Activated naive CD8-positive, alpha-beta T cell treated with anti-CD3 and anti-CD28 coated beads, Interleukin-2, amount 10 ng/mL, durations not matched to agents 7 days and 5 days (primary cell): ENCODE measurements at places on chromosomes 16 and 17.

- DNase-seq: no peak
Measured at GRCh38 chr16:85061566-85061965, 34.0 kb downstream of the KIAA0513 start.

DNA sequence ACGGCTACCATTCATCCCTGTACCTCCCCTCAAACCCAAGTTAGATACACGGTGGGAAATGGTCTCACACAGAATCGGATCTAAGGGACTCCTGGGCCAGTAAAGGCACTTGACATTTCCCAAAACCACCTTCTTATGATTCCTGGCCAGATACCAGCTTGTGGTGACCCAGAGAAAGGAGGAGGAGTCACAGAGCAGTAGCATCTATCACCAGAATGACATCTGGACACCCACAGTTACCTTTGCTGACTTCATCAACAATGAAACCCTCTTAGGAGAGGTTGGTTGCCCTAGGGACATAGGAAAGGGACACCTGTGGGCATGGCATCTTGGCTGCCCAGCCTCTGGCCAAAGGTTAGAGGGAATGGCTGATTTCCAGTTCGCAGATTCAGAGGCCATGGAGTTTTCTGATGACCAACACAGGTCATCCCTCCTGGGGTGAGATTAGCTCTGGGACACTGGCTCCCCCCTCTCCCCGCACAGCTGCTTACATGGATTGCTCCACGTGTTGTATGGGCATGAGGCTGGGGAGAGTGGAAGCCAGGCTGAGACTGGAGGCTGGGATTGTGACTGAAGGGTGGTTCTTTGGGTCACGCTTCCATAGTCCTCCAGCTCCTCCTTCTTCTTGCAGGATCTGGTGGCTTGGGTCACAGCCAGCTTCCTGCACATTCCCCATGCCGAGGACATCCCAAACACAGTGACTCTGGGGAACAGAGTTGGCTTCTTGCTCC lies 1.4 kb upstream of the AOC3 start:
- DNase-seq: no peak
- H3K4me1 ChIP-seq: peaks cover 9% of the 10 kb centered on the region
- H3K27me3 ChIP-seq: no peaks in the 10 kb centered on the region
- no peak overlapping the region for H3K4me3 ChIP-seq
- H3K36me3 ChIP-seq: no peaks in the 10 kb centered on the region

DNA sequence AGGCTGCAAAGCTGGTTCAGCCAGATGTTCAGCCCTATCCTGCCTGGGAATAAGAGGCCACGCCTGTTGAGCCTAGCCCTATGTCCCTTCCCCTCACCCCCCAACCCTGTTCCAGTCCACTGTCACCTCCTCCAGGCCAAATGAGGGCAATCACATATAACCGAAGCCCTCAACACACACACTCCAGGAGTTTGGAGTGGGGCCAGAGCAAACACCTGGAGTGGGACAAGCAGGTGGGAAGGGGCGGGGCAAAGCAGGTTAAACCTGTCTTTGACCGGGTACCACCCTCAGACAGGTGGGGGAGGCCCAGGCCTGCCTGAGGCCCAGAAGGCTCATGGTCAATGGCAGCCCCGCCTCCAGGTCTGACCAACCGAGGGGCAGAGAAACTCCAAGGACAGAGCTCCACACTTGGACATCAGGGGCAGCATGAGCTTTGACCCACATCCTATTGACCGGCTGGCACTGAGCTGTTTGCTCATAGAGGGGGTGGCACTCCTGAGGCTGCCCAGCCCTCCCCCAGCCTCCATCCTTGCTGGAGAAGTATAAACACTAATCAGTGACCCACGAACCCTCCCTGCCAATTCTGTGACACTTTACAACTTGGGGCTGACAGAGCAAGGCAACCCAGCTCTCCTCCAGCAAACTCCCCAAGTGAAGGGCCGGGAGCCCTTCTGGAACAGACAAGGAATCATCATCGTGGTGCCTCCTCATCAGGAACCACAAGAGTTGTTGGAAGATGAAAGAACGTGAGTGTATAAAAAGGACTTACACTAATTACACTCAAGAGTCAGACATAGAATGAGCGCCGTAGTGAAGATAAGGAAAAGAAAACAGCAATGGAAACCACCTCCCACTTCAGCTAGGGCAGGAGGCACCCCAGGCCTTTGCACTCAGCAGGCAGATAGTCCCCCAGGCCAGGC lies 1.5 kb downstream of the ESRP2 start:
- no peak overlapping the region for H3K4me3 ChIP-seq
- peaks cover 2% of the 10 kb centered on the region for H3K36me3 ChIP-seq
- peak overlapping the region; percentile 66 for H3K27ac ChIP-seq
- peaks cover 25% of the 10 kb centered on the region for H3K4me1 ChIP-seq

- H3K27me3 ChIP-seq: peaks cover 8% of the 10 kb centered on the region
- H3K27ac ChIP-seq: no peak overlapping the region
- no peaks in the 10 kb centered on the region for H3K4me1 ChIP-seq
- no peak overlapping the region for H3K4me3 ChIP-seq
Measured at GRCh38 chr16:74035816-74036215, 260.8 kb upstream of the PSMD7 start.

GRCh38 chr16:2689968-2690801 lies 7.9 kb downstream of the KCTD5 start:
- DNase-seq: no peak
- no peak overlapping the region for H3K4me3 ChIP-seq
- H3K36me3 ChIP-seq: no peaks in the 10 kb centered on the region
- H3K27me3 ChIP-seq: no peaks in the 10 kb centered on the region
- peaks cover 15% of the 10 kb centered on the region for H3K4me1 ChIP-seq
- H3K27ac ChIP-seq: no peak overlapping the region

DNA sequence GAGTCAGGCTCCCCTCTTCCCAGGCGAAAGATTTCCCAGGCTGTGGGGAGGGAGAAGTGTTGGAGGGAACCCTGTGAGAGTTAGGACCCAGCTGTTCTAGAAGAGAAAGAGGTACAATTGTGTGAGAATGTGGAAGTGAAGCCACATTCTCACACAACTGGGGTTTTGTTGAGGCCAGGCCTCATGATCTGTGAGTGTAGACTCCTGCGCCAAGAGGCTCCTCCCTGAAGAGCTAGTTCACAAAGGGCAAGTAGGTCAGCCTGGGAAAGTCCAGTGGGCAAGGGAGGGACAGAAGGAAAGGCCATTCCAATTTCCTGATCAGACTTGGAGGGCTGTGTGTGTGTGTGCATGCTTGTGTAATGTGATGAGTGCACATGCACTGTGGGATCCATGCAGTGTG lies 15.2 kb downstream of the CD300LF start:
- H3K27me3 ChIP-seq: peaks cover 28% of the 10 kb centered on the region
- no peak overlapping the region for H3K4me3 ChIP-seq
- no peak overlapping the region for H3K27ac ChIP-seq
- peaks cover 3% of the 10 kb centered on the region for H3K36me3 ChIP-seq

GRCh38 chr16:23768581-23768980 lies 13.8 kb downstream of the CHP2 start:
- DNase-seq: no peak
- H3K27me3 ChIP-seq: peaks cover 8% of the 10 kb centered on the region
- no peak overlapping the region for H3K27ac ChIP-seq
- no peaks in the 10 kb centered on the region for H3K4me1 ChIP-seq

DNA sequence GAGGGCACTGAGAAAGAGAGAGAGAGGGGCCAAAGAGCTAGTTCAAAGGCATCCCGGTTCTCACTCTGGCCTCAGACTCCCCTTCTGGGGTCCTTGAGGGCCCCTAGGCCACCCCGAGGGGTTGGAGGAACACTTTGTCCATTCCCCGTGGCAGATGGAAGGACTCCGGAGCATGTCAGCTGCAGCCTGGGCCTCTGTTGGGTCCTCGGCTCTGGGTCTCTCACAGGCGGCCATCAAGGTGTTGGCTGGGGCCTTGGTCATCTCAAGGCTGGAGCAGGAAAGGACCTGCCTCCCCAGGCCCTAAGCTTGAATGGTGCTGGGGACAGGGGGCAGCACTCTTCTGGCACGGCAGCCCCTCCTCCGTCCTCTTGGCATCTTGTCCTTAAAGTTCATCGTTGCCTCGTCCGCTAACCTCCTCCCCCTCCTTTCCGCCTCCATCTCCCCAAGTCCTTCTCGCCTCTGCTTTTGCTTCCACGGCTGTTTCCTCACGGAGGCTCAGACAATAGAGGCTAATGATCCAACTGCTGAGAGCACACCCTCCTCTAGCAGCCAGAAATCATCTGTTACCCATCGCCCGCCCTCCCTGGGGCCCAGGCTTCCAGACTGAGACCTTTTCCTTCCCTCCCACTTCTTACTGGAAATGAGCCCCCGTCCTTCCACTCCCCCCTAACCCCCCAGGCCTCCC lies 23.3 kb downstream of the CCR7 start:
- H3K27me3 ChIP-seq: peaks cover 2% of the 10 kb centered on the region
- H3K27ac ChIP-seq: peak overlapping the region; percentile 86
- peak overlapping the region; percentile 68 for H3K4me3 ChIP-seq
- DNase-seq: no peak
- peaks cover 73% of the 10 kb centered on the region for H3K4me1 ChIP-seq

GRCh38 chr17:41052566-41052965 lies 2.5 kb downstream of the KRTAP2-2 start:
- H3K4me3 ChIP-seq: no peak overlapping the region
- no peaks in the 10 kb centered on the region for H3K4me1 ChIP-seq
- no peak for DNase-seq
- H3K27ac ChIP-seq: no peak overlapping the region
- no peaks in the 10 kb centered on the region for H3K36me3 ChIP-seq
- peaks cover 2% of the 10 kb centered on the region for H3K27me3 ChIP-seq

DNA sequence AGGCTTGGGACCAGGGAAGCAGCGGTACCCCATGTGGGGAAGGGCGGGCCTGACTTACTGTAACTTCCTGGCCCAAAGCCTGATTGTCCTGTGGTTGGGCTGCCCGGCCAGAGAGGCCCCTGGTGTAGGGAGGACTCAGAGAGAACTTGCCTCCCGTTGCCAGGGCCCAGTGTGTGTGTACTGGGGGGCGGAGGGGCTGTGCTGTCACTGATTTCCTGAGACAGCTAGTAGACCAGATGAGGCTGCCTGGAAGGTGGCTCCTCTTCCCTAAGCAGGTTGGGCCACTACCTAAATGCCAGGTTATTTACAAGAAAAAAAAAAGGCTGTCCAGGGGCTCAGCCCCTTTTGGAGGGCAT lies 16.7 kb downstream of the SOCS3 start:
- peaks cover 21% of the 10 kb centered on the region for H3K27me3 ChIP-seq
- no peak for DNase-seq
- peak overlapping the region; percentile 63 for H3K4me3 ChIP-seq
- no peaks in the 10 kb centered on the region for H3K36me3 ChIP-seq
- H3K27ac ChIP-seq: peak overlapping the region; percentile 73
- H3K4me1 ChIP-seq: peaks cover 27% of the 10 kb centered on the region

DNA sequence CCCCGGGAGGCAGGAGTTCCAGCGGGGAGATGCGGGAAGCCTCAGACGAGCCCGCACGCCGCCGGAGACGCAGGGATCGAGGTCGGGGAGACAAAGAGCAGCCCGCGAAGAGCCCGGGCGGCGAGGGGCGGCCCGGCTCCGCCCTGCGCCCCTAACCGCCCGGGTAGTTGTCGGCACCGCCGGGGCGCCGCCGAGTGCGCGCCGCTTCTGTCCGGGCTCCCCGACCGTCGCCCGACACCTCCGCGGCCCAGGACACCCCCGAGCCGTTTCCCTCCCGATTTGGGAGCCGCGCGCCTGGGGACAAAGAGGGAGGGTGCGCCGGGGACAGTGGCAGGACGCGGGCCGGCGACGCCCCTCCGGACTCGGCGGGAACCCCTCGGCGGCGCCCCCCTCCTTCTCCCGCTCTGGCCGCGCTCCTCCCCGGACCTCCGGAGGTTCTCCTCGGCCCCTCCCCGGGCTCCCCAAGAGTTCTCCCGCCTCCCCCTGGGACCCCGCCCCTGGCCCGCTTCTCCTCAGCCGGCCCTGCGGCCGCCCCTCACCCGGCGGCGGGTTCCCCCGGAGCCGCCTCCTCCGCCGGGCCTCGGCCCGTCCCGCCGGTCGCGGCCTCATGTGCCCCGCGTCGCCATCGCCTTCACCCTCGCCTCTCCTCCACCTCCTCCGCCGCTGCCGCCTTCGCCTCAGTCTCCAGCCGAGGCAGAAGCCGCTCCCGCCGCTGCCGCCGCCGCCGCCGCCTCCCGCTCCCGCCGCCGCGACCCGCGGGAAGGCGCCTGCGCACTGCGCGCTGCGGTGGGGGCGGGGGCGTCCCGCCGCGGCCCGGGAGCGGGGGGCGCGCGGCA lies at the start of gene GJC1:
TSS of gene GJC1 (minus strand) at position 765 of the 836 bp plus-strand sequence. CDS start 24,470 bp downstream, outside the sequence.
- peaks cover 6% of the 10 kb centered on the region for H3K4me1 ChIP-seq
- peak; percentile 58 for DNase-seq
- peak within 1 kb of the TSS; percentile 78 for H3K4me3 ChIP-seq

DNA sequence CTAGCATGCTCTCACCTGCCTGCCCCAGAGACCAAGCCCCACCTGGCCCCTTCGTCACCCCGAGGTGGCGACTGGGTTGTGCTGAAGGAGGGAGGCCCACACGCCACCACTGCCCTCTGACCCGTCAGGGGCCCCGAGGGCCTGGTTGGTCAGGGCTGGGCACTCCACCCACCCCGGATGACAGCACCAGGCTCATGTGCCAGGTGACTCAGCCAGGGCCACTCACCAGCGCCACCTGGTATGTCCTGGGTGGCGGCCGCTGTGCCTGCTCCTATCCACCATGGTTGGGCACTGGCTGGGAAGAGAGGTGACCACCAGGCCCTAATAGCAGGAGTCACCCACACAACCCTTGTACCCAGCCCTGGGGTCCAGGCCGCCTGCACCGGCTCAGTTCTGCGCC lies 68.9 kb downstream of the JPH3 start:
- H3K4me1 ChIP-seq: peaks cover 3% of the 10 kb centered on the region
- no peak overlapping the region for H3K27ac ChIP-seq
- no peaks in the 10 kb centered on the region for H3K27me3 ChIP-seq
- no peak overlapping the region for H3K4me3 ChIP-seq
- DNase-seq: no peak

DNA sequence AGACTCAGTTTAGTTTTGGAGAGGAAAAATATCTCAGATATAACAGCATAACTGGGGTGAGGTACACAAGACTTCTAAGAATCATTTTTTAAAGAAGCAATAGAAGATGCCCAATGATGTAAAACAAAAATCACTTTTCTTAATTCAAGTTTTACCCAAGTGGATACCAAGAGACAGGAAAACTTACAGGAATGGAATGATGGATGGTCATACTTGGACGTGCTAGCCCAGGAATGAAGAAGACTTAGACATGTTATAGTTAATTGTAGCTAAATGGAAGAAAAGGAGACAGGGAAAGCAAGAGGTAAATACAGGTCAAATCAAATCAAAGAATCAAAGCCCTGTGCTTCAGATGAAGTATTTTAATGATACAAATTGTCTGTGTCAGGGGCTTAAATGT lies 312.7 kb upstream of the KCNJ16 start:
- H3K4me1 ChIP-seq: no peaks in the 10 kb centered on the region
- no peak for DNase-seq
- no peak overlapping the region for H3K27ac ChIP-seq
- H3K36me3 ChIP-seq: no peaks in the 10 kb centered on the region

DNA sequence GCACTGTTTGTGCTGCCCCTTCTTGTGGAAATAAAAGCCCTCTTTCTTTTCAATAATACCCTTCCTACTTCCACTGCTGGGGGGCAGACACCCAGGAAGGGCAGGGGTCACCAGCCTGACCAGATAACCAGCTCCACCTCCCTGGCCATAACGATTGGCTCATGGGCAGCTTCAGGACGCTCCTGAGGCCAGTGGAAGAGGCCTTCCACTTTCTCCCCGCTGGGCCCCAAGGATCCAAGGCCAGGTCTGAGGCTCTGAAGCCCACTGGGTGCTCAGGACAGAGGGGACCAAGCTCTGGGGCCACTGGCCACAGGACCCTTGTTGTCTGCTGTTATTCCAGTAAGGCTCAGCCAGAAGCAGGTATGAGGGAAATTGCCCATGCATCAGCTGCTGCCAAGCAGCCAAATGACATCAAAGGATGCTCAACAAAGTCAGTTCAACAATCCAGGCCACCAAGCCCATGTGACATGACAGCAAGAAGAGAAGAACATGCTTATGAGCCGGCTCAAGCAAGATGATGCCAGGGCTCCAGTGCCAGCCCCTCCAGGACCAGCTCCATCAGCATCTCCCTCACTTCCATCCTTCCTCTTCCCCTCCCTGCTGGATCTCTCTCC lies 238.8 kb downstream of the ZNF423 start:
- H3K4me1 ChIP-seq: no peaks in the 10 kb centered on the region
- no peak for DNase-seq
- H3K36me3 ChIP-seq: no peaks in the 10 kb centered on the region
- no peak overlapping the region for H3K4me3 ChIP-seq
